H1 (cell line): ENCODE measurements at places on chromosomes 1 and 21. TPM values are rescaled to one million over a fixed set of nuclear protein-coding genes. Genes with fewer than 3 reads are reported as not detected.

The HSF2BP gene
- 0.51 and 0.52 TPM in 2 replicates for polyA plus RNA-seq

The OR2T12 gene
- polyA plus RNA-seq: not detected in 2 replicates

The SPRR3 gene
- not detected in 2 replicates for polyA plus RNA-seq

The ABL2 gene
- 4.0 and 4.5 TPM in 2 replicates for polyA plus RNA-seq

The PEF1 gene
- 61.2 and 69.2 TPM in 2 replicates for polyA plus RNA-seq
